Activated naive CD8-positive, alpha-beta T cell treated with anti-CD3 and anti-CD28 coated beads, Interleukin-2, amount 10 ng/mL, durations not matched to agents 7 days and 5 days (primary cell): ENCODE measurements at places on chromosomes 6 and 20. TPM values are rescaled to one million over a fixed set of nuclear protein-coding genes. Genes with fewer than 3 reads are reported as not detected.
A peak's percentile ranks its signal among the peaks of the same experiment; 100 is the strongest.

DNA sequence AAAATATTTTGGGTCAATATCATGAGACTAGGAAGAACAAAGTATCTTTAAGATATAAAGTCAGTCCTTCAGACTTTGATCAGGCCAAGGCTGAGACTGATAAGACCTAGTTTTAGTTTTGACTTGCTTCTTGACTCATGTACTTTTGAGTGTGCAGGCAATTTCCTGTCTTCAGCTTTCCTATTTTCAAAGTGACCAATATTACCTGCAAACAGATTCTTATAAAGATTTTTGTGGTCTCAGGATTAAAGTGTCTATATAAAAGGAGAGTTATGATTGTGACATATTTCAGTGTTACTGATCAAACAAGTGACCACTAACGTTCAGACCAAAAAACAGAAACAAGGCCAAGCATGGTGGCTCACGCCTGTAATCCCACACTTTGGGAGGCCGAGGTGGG, 36.0 kb upstream of the AKIRIN2 start:
- H3K4me3 ChIP-seq, result no peak overlapping the region
- no peak overlapping the region for H3K27ac ChIP-seq
- DNase-seq, result no peak
- peaks cover 5% of the 10 kb centered on the region for H3K36me3 ChIP-seq
- peaks cover 18% of the 10 kb centered on the region for H3K4me1 ChIP-seq
- peaks cover 2% of the 10 kb centered on the region for H3K27me3 ChIP-seq

GRCh38 chr6:11613858-11614257, 76.3 kb downstream of the TMEM170B start:
- no peak for DNase-seq
- no peaks in the 10 kb centered on the region for H3K36me3 ChIP-seq
- H3K27me3 ChIP-seq, result peaks cover 3% of the 10 kb centered on the region

The TUBB1 gene
- total RNA-seq, result not detected

DNA sequence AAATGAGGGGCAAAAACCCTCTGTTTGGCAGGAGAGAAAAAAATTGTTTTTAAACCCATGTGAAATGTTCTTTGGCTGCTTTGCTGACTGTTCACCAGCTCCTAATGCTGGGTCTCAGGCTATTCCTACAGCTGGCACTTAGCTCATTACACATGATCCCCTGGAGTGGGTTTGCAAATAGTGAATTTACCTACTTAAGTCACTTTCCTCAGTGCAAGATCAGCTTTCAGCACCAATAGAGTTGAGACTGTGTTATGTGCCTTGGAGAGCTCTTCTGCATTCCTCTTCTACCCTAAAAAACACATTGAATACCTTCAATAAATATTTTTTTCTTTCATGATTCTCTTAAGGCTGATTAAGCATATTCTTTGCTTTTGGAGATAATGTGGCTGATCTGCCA, 58.4 kb upstream of the PRDM1 start:
- H3K4me3 ChIP-seq, result no peak overlapping the region
- peaks cover 2% of the 10 kb centered on the region for H3K36me3 ChIP-seq
- no peak for DNase-seq
- no peak overlapping the region for H3K27ac ChIP-seq

- no peak overlapping the region for H3K27ac ChIP-seq
- H3K27me3 ChIP-seq, result no peaks in the 10 kb centered on the region
- no peak for DNase-seq
- no peak overlapping the region for H3K4me3 ChIP-seq
Observed at GRCh38 chr6:155434096-155434495, 21.5 kb downstream of the NOX3 start.

GRCh38 chr6:100924534-100925227, 43.6 kb upstream of the ASCC3 start:
- H3K4me3 ChIP-seq, result no peak overlapping the region
- no peak overlapping the region for H3K27ac ChIP-seq
- no peaks in the 10 kb centered on the region for H3K36me3 ChIP-seq
- H3K27me3 ChIP-seq, result peaks cover 4% of the 10 kb centered on the region
- H3K4me1 ChIP-seq, result no peaks in the 10 kb centered on the region
- DNase-seq, result no peak

DNA sequence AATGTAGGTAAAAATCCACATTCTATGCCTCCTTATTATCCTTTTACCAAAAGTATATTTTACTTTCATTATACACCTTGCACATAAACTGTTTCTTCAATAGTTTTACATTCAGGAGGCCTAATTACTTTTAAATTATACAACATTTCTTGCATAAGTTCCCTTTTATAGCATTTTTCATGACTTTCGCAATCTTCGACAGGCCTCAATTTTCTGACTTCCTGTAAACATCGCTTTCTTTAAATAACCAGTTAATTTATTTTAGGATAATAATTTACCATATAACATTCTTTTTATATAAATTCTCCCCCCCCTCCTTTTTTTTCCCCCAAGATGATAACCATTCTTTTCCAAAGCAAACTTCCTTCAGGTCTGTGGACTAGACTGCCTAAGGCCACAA, 9.2 kb downstream of the SLC35A1 start:
- peaks cover 15% of the 10 kb centered on the region for H3K4me1 ChIP-seq
- peaks cover 18% of the 10 kb centered on the region for H3K36me3 ChIP-seq
- no peaks in the 10 kb centered on the region for H3K27me3 ChIP-seq
- no peak overlapping the region for H3K27ac ChIP-seq

DNA sequence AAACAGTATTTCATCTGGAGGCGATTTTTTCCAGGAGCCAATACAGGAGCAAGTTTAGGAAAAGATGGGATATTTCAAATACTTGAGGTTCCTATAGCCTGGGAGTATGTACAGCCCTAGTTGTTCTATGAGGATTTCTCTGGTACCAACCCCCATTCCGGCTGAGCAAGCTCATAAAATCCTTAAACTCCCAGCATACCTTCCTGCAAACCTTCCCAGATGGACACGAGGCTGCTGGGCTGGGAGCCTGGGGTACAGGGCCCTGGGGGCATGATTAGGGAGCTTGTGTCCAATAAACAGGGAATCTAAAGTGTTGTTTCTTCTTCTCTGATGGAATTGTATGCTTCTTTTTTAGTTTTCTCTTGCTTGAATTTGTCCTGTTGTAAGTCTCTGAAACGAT, 1.5 kb downstream of the PRRC2A start:
- peaks cover 27% of the 10 kb centered on the region for H3K36me3 ChIP-seq
- H3K4me1 ChIP-seq, result peaks cover 23% of the 10 kb centered on the region
- peak overlapping the region; percentile 94 for H3K27ac ChIP-seq
- no peaks in the 10 kb centered on the region for H3K27me3 ChIP-seq

- DNase-seq, result no peak
- H3K27me3 ChIP-seq, result no peaks in the 10 kb centered on the region
- H3K4me3 ChIP-seq, result no peak overlapping the region
- peaks cover 2% of the 10 kb centered on the region for H3K4me1 ChIP-seq
Observed at GRCh38 chr20:58992911-58993310, 11.9 kb downstream of the NELFCD start.

DNA sequence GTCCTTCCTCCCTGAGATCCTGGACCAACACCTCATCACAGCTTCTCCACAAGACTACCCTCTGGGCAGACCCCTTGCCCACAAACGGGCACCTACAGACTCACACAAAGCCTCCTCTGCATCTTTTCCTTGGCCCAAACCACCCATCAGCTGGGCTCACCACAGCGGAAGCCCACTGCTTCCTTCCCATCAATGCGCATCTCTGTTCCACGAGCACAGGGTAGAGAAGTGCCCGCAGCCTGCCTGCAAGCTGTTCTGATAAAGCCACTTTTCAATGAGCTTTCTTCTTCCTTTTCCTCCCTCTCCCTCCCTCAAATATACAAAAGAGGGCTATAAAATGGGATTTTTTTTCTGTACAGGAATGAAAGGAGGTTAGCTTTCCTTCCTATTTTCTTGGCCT, 111.2 kb downstream of the NFATC2 start:
- H3K27me3 ChIP-seq, result no peaks in the 10 kb centered on the region
- peaks cover 66% of the 10 kb centered on the region for H3K4me1 ChIP-seq
- peak overlapping the region; percentile 51 for H3K4me3 ChIP-seq
- H3K36me3 ChIP-seq, result peaks cover 41% of the 10 kb centered on the region
- no peak for DNase-seq

The MLIP gene
- total RNA-seq, result not detected

DNA sequence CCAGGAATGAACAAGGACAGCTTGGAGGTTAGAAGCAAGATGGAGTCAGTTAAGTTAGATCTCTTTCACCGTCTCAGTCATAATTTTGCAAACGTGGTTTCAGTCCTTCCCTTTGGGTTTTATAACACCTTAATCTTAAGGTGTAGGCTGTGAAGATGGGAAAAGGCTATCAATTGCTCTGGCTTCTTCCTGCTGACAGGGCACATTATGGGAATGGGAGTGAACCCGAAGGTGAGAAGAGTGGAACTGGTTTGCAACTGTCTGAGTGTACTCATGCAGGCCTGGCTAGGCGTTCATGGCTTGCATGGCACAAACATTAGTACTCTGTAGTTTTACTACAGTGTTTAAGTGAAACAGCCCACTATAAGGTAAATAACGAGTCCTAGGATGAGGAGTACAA, 9.4 kb downstream of the TAF8 start:
- H3K4me1 ChIP-seq, result peaks cover 3% of the 10 kb centered on the region
- no peaks in the 10 kb centered on the region for H3K27me3 ChIP-seq
- H3K27ac ChIP-seq, result no peak overlapping the region
- no peak overlapping the region for H3K4me3 ChIP-seq

The RSPH4A gene
- total RNA-seq, result 0.22 TPM

The MAPK13 gene
- 41.6 TPM for total RNA-seq

The SGK2 gene
- total RNA-seq, result 0.53 TPM

The AVP gene
- total RNA-seq, result not detected

- H3K27me3 ChIP-seq, result no peaks in the 10 kb centered on the region
- no peak overlapping the region for H3K4me3 ChIP-seq
- H3K27ac ChIP-seq, result no peak overlapping the region
Observed at GRCh38 chr6:162512744-162513143, 214.8 kb downstream of the PRKN start.
